ENCODE measurements at places on chromosomes 5 and 9.

GRCh38 chr9:113345190-113345589, 4.2 kb upstream of the BSPRY start:
- DNase-seq = no peak

DNA sequence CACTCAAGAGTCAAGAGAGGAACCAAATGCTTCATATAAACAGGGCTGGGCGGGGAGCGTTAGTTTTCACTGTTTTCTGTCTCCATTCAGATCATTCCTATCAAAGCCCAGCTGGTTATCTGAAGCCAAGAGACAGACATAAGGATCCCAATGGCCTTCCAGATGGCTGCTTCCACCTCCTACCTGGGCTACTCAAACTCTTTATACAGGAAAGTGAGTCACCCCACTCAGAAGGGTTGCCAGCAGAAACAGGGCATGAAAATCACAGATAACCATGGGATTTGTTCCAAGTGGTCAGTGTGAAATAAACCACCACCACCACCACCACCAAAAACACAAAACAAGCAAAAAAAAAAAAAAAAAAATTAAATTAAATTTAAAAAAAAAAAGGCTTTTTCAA, 5.5 kb downstream of the PRSS3 start:
- DNase-seq = no peak

DNA sequence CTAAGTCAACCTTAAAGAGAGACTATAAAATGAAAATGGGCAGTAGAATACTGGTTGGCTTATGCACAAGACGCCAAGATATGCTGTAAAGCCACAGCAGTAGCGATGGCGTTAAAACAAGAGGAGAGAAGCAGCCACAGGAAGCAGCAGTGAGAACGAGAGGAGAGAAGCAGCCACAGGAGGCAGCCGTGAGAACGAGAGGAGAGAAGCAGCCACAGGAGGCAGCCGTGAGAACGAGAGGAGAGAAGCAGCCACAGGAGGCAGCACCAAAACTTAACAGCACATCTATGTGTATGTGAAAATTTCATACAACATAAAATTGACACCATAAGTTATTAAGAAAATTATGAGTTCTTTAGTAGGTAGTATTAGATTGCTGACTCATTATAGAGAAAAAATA, 2318.6 kb upstream of the ACO1 start:
- no peak for DNase-seq

DNA sequence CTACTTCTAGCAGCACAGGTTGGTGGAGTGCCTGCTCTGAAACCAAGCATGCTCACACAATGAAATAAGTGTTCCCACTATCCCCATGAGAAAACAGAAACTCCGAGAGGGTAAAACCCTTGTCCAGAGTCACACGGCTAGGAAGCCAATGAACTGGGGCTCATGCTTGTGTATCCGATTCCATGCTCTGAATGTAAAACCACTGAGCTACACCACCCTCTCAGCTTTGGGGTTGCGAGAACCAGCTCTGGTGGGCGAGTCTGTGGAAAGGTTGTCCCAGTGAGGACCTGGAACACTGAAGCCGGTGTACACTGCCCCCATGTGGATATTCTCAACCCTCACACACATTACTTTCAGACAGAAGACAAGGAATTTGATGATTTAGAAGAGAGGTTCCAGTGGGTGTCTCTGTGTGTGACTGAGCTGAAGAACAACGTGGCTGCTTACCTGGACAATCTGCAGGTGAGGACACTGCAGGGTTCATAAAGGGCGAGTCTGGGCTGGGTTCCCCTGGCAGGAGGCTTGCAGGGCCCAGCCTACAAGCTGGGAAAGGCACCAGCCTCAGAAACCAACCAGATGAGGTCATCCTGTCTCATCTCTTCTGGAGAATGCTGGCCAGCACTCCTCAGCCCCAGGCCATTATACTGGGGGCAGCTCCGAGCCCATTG, 37.4 kb downstream of the ARHGEF37 start:
- no peak for DNase-seq

- DNase-seq = no peak
These were observed 27.8 kb upstream of the ARAP3 start for GRCh38 chr5:141709699-141710267.

GRCh38 chr5:52707616-52708015, 80.1 kb upstream of the ITGA1 start:
- no peak for DNase-seq

GRCh38 chr9:13386935-13387733, 107.6 kb upstream of the MPDZ start:
- DNase-seq = no peak

DNA sequence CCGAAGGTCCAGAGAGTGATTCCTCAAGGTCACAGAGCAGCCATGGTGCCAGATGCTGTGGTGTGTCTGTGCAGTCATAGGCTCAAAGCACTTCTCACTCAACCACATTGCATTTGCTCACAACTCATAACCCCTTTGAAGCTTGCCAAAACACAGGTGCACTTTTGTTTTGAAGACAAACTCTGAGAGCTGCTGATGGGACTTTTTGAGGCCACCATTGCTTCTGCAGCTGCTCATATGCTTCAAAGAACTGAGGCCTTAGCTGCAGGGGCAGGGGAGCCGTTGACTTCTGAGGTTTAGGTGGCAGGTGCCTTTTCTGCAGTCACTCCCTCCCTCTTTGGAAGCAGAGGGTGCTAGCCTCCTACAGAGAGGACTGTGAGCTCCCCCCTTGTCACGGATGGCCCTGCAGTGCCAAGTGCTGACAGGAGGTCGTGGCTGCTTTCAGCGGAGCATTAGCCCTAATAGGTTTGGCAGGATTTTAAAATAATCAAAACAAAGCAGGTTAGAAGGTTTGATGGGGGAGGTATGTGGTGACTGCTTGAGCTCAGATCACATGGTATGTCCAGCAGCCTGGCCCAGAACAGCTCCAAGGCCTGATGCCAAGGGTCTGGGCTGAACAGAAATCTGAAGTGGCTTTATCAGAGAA, 232.1 kb downstream of the MAN2A1 start:
- DNase-seq = no peak

- no peak for DNase-seq
These were observed 199.7 kb downstream of the ARHGAP26 start for GRCh38 chr5:142969624-142970439.

DNA sequence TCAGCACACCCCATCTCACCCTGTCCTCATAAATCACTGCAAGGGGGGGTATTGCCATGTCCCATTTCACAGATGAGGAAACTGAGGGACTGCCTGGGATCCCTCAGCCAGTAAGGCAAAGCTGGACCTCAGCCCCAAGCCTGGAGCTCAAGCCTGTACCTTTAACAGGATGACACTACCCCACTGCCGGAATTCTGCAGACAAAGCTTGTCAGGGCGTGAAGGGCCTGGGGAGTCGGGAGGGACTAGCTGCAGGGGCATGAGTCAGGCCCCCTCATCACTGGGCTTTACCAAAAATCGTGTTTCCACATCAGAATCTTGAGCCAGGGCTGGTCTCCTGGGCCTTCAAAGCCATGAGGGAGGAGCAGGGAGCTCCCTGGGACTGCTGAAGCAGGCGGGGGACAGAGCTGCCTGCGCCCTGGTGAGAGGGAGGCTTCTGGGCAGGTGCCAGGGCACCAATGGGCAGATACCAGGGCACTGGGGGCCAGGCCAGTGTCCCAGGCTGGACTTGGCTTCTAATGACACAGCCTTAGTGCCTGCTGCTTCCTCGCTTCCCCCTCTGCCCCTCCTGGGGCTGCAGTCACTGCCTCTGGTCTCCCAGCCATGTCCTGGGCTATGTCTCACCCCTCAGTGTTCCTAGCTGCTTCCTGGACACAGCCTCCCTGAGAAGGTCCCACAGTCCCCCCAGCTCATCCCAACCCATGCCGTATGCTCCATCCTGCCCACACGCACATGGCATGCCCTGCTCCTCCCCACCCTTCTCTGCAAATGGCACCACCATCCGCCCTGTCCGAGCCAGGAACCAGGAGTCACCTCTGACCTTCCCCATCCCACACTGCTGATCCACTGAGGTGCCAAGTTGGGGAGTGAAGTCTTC, 80.7 kb downstream of the LMX1B start:
- DNase-seq = peak; percentile 11

DNA sequence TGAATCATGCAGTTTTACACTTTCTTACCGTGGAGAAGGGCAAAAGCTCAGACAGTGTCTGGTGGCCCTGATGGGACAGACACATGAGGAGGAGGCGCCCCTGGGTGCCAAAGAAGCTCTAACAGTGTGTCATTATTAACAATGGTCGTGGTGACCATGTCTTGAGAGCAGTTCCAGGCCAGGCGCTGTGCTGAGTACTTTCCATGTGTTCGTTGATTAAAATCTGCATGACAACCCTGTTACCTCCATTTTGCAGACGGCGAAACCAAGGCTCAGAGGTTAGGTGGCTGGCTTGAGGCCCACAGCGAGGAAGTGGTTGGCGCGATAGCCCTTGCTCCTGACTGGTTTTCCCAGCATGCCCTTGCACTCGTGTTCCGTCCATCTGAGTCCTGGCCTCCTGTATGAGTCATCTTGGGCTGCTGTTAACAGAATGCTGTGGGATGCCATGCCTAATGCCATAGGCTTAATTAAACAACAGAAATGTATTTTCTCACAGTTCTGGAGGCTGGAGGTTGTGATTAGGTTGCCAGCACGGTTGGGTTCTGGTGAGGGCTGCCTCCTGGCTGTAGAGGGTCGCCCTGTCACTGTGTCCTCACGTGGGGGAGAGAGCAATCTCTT, 92.0 kb downstream of the AMBP start:
- no peak for DNase-seq

DNA sequence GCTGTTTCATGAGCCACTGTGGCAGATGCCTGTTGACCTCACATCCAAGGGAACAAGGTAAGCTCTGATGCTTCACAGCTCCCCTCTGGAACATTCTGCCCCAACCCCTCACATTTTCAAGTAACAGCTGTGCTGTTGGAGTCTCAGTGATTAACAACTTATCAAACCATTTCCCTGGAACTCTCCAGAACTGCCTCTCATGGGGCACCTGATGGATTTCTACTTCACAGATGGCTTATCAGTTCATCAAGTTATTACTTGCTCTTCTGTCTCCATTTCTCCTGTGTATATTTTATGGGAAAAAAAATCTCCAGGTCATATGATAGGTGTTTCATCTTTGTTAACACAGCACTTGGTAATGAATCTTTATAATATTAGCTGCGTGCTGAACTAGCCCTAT, 322.4 kb downstream of the MAN2A1 start:
- DNase-seq = no peak

- no peak for DNase-seq
These were observed 136.6 kb upstream of the GPR151 start for GRCh38 chr5:146652547-146652946.

- no peak for DNase-seq
These were observed 1853.3 kb downstream of the EFNA5 start for GRCh38 chr5:105817416-105817815.

DNA sequence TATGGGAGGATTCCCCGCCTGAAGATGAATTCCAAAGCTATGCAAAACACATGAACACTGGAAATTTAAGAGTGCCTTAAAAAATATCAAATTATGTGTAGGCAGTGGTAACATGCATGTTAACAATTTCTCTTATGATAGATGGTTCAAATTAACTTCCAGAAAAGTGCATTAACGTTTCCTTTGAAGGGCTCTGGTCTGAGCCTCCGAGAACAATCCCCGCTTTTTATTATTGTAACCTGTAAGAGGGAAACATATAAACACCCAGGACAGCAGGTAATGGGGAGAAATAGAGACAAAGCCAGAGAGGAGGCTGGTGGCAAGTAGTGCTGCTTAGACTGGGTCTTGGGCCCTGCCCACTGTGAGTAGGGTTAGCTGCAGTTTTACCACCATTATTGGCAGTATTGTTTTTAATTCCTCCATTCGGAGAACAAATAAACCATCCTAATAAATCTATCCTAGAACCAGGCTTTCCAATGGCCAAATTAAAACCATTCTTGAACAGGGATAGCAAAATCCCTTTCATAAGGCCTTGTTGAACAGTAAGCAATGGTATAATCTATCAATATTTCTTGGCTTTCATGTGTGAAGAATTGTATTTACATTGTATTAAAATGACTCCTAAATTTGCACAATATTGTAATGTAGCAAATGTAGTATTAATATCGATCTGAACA, 6.3 kb downstream of the NR2F1 start:
- no peak for DNase-seq

DNA sequence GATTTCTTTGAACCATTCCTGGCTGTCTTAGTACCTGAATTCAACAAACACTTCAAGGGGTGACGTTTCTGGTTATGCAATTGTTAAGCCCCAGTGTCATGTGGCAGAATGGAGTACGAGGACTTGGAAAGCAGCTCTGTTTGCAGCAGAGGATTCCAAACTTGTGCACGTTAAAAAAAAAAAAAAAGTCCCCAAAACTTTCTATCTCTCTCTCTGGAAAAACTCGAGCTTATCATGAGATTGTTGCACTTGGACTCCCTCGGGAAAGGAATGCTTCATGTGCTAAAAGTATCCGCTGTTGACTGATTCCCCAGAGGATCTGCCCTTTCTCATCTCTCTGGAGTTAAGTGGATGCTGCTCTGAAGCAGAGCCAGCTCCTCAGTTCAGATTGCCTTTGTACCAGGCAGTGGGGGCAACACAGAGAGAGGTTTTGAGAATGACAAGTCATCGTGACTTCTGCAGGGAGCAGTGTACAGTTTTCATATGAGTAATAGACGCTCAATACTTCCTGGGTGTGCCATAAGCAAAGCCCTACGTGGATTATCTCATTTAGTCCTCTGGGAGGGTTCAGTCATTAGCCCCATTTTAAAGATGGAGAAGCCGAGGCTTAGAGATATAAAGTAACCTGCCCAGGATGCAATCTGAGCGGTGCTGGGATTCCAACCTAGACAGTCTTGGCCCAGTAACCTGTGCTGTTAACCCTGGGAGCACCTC, 28.1 kb downstream of the TMOD1 start:
- no peak for DNase-seq

DNA sequence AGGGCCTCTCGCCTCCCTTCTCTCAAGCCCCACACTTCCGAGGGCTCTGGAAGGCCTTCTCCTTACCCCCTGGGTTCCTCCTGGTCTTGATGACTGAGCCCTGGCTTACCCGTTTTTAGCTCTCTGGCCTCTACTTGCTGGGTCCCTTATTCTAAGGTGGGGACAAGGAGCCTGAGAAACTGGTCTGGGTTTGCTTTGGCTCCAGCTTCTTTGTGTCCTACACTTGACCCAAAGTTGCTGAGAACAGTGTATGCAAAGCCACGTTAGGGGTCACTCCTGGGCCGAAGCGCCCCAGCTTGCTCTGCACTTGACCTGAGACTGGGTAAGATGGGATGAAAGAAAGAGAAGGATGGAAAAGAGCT, 788 bp downstream of the ZNF346 start:
- DNase-seq = no peak

GRCh38 chr5:134491841-134492442, 33.5 kb upstream of the JADE2 start:
- no peak for DNase-seq
